Femur (tissue), 1 donor: ENCODE measurements at places on chromosomes 5 and 9.

DNA sequence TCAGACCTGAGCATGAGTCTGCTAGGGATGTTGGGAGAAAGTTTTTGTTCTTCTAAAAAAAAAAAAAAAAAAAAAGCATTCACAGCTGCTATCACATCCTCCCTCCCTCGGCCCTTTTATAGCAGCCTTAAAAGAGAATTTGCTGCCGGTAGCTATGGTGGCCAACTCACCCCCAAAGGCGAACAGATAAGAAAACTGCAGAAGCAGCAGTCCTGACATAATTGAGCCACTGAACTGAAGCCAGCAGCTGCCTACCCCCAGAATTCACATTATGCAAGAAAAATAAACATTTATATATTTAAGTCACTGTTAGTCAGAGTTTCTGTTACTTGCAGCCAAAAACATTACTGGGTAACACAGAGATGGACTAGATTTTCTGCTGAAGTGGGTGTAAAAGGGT is 124.3 kb upstream of the SMARCA2 start:
- DNase-seq: no peak

GRCh38 chr9:90735952-90736351 is 65.7 kb upstream of the SYK start:
- no peak for DNase-seq

DNA sequence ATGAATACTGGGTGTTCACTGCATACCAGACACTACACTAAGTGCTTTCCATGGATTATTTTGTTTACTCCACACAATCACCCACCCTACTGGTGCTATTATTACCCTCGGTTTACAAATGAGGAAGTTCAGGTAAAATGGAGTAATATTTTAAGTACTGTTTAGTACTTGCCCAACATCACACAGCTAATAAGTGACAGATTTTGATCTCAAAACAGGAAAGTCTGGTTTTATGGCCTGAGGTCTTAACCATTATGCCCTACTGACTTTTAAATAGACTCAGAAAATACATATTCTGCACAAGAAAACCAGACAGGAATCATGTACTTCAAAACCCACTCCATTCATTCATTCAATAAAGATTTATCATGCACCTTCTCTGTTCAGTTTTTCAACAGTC is 431.0 kb upstream of the TLE4 start:
- no peak for DNase-seq

GRCh38 chr5:116502616-116503015 is 72.0 kb downstream of the SEMA6A start:
- peak; percentile 66 for DNase-seq

- DNase-seq: no peak
These were observed 3.1 kb upstream of the IL7R start for GRCh38 chr5:35853631-35854030.

GRCh38 chr9:98485706-98486105 is 223.0 kb downstream of the GABBR2 start:
- DNase-seq: no peak

DNA sequence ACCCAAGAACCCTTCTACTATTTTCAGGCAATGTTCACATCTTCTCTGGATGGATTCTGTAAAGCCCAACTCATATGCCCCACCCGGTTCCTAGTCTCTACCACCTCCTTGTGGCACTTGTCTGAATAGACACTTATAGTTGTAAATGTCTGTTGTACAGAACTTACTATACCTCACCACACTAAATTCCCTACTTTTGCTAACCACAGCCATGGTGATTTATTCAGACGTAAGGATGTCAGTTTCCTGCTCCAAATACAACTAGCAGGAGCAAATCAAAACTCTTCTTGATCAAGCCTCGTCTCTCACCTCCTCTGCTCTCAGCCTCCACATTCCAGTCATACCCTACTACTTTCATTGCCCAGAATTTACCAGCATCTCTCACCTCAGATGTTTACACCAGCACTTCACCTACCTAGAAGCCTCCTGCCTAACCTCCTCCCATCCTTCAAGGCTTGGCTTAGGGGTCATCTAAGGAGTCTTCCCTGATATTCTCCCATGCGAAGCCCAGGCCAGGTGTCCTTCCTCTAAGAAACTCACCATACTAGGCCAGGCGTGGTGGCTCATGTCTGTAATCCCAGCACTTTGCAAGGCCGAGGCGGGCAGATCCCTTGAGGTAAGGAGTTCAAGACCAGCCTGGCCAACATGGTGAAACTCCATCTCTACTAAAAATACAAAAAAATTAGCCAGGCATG is 75.5 kb downstream of the MAPKAP1 start:
- DNase-seq: no peak

DNA sequence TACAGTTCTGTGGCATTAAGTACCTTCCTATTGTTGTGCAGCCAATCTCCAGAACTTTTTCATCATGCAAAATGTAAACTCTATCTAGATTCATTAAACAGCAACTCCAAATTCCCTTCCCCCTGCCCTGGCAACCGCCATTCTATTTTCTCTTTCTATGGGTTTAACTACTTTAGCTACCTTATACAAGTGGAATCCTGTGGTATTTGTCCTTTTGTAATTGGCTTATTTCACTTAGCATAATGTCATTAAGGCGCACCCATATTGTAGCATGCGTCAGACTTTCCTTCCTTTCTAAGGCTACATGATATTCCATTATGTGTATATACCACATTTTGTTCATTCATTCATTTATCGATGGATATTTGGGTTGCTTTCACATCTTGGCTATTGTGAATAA is 142.4 kb downstream of the CAAP1 start:
- DNase-seq: no peak

GRCh38 chr5:8184455-8185063 is 315.6 kb downstream of the MTRR start:
- no peak for DNase-seq

GRCh38 chr5:152246401-152246800 is 158.7 kb downstream of the NMUR2 start:
- DNase-seq: peak; percentile 23

- DNase-seq: no peak
These were observed 132.4 kb upstream of the FTMT start for GRCh38 chr5:121719255-121719654.

DNA sequence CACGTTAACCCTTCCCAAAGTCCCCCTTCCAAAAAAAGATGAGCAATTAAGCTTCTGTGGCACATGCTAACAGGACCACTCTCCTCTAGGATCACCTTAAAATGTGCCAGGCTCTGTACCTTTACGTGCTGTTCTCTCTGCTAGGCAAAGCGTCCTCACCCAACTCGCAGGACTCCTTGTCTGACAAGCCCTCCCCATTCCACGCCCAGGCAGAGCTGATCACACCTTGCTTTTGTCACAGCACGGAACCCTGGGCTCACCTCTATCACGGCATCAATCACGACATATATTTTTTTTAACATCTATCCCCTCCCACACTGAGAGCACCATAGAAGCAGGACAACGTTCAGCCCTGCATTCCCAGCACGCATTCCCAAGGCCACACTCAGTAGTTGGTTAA is 47.1 kb downstream of the CDK5RAP2 start:
- DNase-seq: no peak

GRCh38 chr5:90017239-90017638 is 392.3 kb downstream of the CETN3 start:
- DNase-seq: no peak

DNA sequence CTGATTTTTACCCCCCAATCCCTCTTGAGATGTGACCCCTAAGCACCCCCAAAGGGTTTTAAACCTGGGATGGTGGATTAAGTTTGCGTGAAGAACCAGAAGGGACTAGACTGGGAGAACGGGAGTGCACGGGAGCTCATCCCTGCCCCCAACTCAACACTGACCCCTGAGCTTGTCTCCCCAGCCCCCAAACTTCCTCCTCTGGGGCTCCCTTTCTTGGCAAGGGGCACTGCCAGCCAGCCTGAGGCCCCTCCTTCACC is 5.0 kb upstream of the SET start:
- no peak for DNase-seq

- DNase-seq: no peak
These were observed 8.2 kb downstream of the LIFR start for GRCh38 chr5:38548064-38548759.

- DNase-seq: no peak
These were observed 17.8 kb downstream of the SNX24 start for GRCh38 chr5:122863240-122863639.

DNA sequence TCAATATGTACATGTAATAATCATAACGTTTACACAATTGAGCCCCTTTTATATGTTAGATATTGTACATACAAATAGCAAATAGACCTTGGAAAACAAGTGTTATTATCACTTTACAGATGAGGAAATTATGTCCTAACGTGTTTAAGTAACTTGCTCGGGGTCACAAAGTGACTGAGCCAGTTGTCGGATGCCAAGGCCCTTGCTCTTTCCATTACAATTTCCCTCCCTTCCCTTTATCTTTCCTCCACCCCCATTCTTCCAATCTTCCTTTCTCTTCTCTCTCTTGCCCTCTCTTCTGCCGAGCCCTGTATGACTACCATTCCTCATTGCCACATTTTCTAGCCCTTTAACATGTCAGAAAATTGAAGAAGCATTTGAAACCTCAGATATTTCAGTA is 34.4 kb upstream of the RAD23B start:
- no peak for DNase-seq
